ENCODE measurements at places on chromosomes 12 and 14.

- no peak for DNase-seq
Observed at GRCh38 chr12:113339540-113339939, 4.6 kb upstream of the SLC8B1 start.

DNA sequence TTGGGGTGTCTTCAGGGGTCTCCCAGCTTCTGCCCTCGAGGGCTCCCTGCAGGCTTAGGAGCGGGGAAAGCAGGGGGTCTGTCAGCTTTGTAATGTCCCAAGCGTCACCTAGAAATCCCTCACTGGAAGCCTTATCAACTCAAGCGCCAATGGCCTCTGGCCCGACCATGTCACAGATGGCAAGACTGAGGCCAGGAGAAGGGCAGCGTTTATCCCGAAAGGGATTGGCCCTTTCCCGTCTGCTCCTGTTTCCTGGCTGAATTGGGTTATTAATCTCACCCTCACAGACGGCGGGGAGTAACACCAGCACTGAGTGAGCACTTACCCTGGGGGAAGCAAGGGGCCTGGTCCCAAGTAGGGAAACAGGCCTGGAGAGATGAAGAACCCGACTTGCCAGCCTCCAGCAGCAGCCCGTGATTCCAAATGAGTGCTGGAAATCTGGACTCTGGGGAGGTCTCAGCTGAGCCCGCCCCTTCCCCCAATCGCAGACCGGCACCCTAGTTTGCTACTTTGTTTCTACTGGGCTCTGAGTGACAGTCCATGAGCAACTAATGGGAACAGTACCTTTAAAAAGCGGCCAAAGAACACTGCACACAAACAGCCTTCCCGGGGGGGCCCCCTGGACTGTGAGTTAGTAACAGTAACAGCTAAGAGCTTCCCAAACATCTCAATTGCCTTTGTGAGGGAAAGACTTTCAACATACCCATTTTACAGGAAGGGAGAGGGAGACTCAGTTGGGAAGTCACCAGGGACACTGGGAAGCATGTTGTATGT is 2.1 kb upstream of the NCOR2 start:
- no peak for DNase-seq

DNA sequence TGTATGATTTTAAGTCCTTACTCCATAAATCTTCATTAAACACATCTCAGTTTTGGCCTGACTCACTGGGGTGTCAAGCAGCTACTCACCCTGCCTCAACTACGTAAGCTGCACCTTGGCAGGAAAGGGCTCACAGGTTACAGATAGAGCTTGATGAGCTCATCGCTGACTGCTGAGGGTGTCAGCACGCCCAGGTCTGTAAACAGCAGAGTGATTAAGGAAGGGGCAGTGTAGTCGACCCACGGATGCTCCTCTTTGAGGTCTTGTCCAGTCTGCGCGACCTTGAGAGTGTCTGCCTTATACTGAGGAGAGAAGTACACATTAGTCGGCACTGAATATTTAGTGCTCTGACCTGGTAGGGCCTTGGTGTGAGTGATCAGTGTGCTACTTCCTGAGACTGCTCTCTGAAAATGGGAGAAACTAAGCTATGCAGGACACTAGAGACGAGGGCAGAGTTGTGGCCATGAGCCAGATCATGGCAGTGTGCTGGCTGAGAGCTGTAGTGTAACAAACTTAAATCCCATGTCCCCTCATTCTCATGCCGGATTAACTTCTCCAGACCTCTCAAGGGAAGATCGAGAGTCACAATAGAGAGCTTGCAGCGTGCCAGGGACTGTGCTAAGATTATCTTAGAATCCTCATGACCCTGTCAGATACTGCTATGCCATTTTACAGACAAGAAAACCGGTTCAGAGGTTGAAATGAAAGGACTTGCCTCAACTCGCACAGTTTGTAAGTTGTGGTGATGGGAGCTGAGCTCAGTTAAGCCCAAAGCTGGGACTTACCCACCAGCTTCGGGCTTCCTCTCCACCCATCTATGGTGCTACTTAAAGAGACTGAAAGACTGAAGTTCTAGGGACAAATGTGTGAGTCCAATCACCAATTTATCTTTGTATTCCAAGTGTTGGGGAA is 11.6 kb downstream of the EIF2B1 start:
- DNase-seq: no peak

DNA sequence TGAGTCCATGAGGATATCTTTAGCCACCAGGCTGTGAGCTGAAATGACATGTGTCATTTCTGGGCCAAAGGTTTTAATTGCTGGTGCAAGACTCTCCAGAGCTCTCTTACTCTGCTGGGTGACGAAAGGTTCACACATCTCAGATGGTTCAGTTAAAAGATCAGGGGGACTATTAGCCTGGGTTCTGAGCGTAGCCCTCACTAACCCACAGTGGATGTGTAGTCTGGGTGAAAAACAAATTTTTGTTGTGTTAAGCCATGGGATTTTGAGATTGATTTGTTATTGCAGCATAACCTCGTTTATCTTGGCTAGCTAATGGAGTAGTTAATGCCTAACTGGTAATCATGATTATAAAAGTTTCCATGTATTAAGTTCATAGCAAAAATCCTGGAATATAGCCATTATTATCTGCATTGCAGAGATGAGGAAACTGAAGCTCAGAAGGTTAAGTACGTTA is 251.5 kb downstream of the RMST start:
- DNase-seq: no peak

GRCh38 chr12:6083601-6084000 is 40.9 kb downstream of the VWF start:
- no peak for DNase-seq

- DNase-seq: peak; percentile 92
Observed at GRCh38 chr14:69263364-69263763, 3.4 kb downstream of the GALNT16 start.

- no peak for DNase-seq
Observed at GRCh38 chr14:27063959-27064358, 466.1 kb upstream of the NOVA1 start.

DNA sequence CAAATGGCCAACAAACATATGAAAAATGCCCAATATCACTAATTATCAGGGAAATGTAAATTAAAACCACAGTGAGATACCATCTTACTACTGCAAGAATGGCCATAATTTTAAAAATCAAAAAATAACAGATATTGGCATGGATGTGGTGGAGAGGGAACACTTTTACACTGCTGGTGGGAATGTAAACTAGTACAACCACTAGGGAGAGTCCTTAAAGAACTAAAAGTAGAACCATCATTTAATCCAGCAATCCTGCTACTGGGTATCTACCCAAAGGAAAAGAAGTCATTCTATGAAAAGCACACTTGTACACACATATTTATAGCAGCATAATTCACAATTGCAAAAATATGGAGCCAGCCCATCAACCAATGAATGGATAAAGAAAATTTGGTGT is 459.7 kb downstream of the GXYLT1 start:
- peak; percentile 33 for DNase-seq

GRCh38 chr14:43877351-43877960 is 629.6 kb downstream of the FSCB start:
- no peak for DNase-seq

- DNase-seq: peak; percentile 86
Observed at GRCh38 chr12:1859643-1860042, 39.3 kb downstream of the LRTM2 start.

- DNase-seq: no peak
Observed at GRCh38 chr12:101854747-101855146, 22.6 kb upstream of the DRAM1 start.

GRCh38 chr12:5456030-5456429 is 24.1 kb downstream of the NTF3 start:
- no peak for DNase-seq

DNA sequence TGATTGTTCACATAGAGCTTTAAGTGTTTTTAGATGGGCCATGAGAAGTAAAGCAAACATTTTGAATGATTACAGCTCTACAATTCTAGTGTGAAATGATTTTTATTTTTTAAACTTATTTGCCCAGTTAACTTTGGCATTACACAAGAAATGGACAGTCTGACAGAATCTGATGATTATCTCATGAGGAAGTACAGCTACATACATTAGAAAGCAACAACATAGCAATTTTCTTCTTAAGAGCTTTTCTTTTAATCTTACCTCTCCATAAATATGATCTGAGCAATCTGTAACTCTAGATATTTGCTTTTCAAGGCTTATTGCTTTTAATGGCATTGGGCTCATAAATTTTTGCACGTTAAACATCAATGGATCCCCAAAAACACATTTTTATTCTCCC is 26.5 kb upstream of the PPP1R12A start:
- no peak for DNase-seq

DNA sequence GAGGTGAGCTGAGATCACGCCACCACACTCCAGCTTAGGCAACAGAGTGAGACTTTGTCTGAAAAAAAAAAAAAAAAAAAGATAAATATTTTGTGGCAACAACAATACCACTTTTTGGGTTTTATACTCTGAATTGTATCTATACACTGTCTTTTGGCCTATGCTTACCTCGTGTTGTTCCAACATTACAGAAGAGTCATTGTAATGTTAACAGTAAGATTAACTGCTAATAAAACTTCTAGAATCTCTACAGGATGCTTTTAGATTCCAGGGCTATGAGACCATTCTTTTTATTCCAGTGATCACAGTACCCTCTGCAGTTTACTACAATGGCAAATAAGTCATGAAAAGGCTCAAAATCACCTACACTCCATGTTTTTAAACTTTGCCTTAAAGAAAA is 11.6 kb downstream of the IFT81 start:
- no peak for DNase-seq

DNA sequence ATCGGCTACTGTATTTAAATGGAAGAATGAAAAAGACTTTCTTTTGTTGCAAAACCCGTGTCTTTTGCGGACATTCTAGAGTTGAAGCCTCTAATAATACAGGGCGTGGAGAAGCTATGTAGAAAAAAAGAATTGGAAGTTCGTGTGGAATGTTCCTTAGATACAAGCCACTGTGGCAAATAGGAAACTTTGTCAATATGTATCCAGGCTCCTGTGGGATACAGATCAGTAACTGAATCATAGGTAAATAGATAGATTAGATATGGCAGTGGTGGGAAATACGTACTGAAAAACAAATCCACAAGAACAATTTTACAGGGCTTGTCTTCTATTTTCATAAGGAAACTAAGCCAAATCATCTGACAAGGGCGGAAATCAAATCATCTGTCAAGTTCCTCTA is 245.4 kb downstream of the EGLN3 start:
- no peak for DNase-seq

DNA sequence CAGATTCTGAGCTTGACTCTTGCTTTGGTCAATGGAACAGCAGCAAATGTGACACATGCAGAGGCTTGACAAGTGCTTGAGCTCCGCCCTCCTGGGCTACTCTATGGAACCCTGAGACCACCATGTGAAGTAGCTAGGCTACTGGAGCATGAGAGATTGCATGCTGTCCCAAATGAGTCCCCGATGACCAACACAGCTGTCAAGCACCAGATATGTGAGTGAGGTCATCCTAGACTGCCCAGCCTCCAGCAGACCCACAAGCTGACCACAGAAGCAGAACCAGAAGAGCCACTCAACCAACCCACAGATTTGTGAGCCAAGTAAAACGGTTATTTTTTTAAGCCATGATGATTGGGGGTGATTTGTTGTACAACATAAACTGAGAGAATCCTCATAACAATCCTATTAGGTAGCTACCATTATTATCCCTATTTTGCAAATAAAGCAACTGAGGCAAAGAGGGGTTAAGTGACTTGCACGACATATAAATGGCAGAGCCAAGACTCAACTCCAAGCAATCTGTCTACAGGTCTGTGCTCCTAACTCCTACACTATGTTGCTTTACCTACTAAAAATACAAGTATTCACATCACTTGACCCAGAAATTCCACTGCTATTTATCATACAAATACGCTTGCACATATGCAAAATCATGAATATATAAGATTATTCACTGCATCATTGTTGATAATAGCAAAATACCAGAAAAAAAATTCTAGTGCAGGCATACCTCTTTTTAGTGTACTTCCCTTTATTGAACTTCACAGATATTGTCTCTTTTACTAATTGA is 136.2 kb downstream of the NDUFA12 start:
- peak; percentile 68 for DNase-seq

- DNase-seq: no peak
Observed at GRCh38 chr14:54637270-54638134, 70.6 kb downstream of the SAMD4A start.

DNA sequence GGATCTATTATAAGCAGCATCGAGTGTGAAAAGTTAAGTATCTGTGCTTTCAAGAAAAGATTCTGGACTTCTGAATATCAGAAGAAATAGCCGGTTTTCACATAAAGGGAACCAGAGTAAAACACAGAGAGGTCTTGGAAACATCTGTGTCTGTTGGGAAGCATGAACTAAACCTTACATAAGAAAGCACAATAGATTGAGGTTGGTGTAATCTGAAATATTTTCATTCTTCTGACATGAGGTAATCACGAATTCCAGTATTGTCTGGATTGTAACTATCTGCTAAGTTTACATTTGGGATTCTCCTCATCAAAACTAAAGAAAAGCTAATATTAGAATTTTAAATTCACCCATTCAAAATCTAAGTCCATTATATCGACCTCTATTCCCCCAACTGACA is 161.3 kb downstream of the CPNE8 start:
- DNase-seq: no peak

- no peak for DNase-seq
Observed at GRCh38 chr12:116644806-116645205, 85.6 kb downstream of the MAP1LC3B2 start.

- DNase-seq: no peak
Observed at GRCh38 chr12:85244561-85244960, 35.5 kb upstream of the ALX1 start.

GRCh38 chr14:72638021-72638420 is 255.9 kb downstream of the DPF3 start:
- peak; percentile 97 for DNase-seq

Measured in EL (cell line).